MCF 10A (cell line): ENCODE measurements at places on chromosomes 7 and 10. TPM values are rescaled to one million over a fixed set of nuclear protein-coding genes. Genes with fewer than 3 reads are reported as not detected.

The CTTNBP2 gene
- total RNA-seq, result 0.17 and 0.98 TPM in 2 replicates

The ACBD7 gene
- total RNA-seq, result 0.54 and 0.63 TPM in 2 replicates

The ACADSB gene
- total RNA-seq, result 11.9 and 15.7 TPM in 2 replicates

The SPDYE3 gene
- not detected in 2 replicates for total RNA-seq

The PNLIPRP1 gene
- not detected in 2 replicates for total RNA-seq

The ITPRID1 gene
- not detected in 2 replicates for total RNA-seq

DNA sequence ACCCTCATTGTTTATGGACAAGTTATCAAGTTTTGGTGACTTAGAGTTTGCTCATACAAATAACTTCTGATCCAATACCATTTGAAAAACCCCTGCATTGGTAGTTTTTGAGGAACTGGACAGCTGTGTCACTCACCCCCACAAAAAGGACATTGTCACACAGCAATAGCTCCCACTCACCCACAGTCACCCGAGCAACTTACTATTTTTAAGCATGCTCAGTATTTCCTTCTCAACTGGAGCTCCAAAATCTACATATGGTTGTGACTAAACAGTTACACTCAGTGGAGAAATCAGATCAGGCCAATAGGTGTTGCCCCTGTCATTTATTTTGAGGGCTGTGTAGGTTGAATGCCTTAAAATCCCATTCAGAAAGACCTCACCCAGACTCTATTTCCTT, 165.2 kb upstream of the AUTS2 start:
- H3K36me3 ChIP-seq, result no peaks in the 10 kb centered on the region
- H3K4me1 ChIP-seq, result no peaks in the 10 kb centered on the region
- no peak overlapping the region for H3K27ac ChIP-seq
- no peaks in the 10 kb centered on the region for H3K27me3 ChIP-seq
- no peak overlapping the region for H3K4me3 ChIP-seq

- H3K27me3 ChIP-seq, result no peaks in the 10 kb centered on the region
- peaks cover 47% of the 10 kb centered on the region for H3K4me1 ChIP-seq
- H3K27ac ChIP-seq, result no peak overlapping the region
- H3K36me3 ChIP-seq, result peaks cover 3% of the 10 kb centered on the region
- DNase-seq, result no peak
Measured at GRCh38 chr10:35456153-35456720, 119.9 kb downstream of the CCNY start.

DNA sequence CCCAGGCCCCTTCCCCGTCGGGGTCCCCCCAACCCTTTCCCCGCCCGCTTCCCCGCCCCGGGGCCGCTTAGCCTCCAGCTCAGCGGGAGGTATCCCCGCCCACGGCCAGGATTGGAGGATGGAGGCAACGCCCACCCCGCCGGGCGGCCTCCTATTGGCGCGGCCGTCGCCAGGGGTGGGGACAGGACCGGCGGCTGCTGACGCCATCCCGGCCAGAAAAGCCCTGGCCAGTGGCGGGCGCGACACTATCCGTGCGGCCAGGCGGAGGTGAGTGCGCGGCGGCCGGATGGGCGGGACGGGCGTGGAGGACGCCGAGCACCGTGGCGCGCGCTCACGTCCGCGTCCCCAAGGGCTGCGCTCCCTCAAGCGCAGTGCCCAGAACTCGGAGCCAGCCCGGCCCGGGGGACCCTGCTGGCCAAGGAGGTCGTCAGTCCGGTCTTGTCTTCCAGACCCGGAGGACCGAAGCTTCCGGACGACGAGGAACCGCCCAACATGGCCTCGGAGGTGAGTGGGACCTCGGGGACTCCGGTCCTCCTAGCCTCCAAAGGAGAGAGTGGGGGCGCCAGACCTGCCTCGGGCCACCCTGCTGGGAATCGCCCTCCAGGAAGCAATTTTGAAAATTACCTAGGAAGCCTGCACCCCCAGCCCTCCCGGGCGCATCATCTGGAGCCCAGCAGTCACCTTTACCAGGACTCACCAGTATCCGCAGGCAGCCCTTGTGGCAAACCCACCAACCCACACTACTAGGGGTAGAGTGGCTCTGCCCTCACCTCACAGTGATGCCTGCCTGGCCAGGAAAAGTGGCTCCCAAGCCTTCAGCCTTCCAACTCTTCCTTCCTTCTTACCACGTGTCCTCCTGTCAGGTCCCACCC, at the start of gene ASL:
TSS of gene ASL (plus strand) at position 230 of the 872 bp plus-strand sequence. CDS start at position 493, 263 bp downstream.
- peak within 1 kb of the TSS; percentile 84 for H3K4me3 ChIP-seq
- H3K4me1 ChIP-seq, result no peaks in the 10 kb centered on the region
- DNase-seq, result peak; percentile 93
- H3K27me3 ChIP-seq, result no peaks in the 10 kb centered on the region
- peaks cover 13% of the 10 kb centered on the region for H3K36me3 ChIP-seq

DNA sequence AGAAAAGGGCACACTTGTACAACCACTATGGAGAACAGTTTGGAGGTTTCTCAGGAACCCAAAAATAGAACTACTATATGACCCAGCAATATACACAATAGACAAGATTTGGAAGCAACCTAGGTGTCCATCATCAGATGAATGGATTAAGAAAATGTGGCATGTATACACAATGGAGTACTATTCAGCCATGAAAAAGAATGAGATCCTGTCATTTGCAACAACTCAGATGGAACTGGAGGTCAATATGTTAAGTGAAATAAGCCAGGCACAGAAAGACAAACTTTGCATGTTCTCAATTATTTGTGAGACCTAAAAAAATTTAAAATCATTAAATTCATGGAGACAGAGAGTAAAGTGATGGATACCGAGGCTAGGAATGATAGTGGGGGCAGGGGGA, 118.8 kb downstream of the ZNF467 start:
- no peak for DNase-seq
- no peak overlapping the region for H3K27ac ChIP-seq
- H3K4me1 ChIP-seq, result no peaks in the 10 kb centered on the region

- peak overlapping the region; percentile 96 for H3K27ac ChIP-seq
- no peaks in the 10 kb centered on the region for H3K36me3 ChIP-seq
- DNase-seq, result peak; percentile 85
- no peaks in the 10 kb centered on the region for H3K27me3 ChIP-seq
- no peak overlapping the region for H3K4me3 ChIP-seq
- peaks cover 17% of the 10 kb centered on the region for H3K4me1 ChIP-seq
Measured at GRCh38 chr10:88820748-88821401, 18.3 kb downstream of the LIPM start.

DNA sequence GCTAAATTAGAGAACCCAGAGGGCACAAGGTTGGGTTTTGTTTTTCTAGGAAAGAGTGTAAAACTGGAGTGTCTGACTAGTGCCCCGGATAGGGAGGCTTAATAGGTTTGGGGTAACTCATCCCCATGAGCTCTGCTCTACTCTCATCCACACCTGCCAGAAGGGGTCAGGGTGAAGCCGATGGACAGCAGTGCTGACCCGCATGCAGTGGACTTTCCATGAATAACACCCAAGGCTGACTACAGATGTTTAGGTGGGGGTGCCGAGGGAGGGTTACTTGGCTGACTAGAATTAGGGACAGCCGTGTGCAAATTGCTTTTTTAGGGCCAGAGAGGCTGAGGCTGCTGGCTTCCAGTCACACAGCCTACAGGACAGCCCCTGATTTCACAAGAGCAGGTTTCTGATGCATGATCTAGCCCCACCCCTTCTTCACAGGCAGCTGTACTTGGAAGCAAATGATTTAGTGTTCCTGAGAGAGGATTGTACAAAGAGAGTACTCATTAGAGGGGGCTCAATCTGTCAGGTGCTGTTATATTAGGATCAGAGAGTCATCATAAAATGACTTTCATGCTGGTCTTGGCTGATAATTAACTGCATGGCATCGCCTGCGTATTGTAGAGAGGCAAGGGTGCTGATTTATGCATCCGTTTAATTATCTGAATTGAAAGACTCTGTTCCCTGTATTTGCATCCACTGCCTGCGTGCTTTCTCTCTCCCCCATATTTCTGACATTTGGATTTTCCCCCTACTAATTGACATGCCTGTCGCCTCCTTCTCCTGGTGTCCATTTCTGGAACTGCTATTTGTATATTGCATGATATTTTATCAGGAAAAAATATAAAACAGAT, 9.5 kb downstream of the INHBA start:
- peak; percentile 64 for DNase-seq
- H3K27ac ChIP-seq, result no peak overlapping the region
- H3K4me1 ChIP-seq, result peaks cover 36% of the 10 kb centered on the region
- H3K36me3 ChIP-seq, result peaks cover 6% of the 10 kb centered on the region

DNA sequence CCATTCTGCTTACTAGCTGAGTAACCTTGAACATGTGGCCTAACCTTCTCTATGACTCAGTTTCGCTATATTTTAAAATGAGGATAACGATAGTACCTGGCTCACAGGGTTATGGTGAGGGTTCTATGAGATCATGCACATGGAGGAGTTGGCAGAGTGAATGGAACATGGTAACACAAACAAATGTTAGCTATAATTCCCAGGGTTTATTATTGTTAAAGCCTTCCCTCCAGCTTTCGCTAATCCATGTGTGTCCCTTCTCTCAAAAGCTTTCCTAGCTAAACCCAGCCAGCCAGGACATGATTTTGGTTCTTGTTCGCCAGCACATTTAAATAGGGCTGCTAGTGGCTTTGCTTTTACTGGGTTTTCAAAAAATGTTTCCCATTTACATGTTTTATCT, 361.0 kb upstream of the NFE2L3 start:
- peaks cover 4% of the 10 kb centered on the region for H3K4me1 ChIP-seq
- H3K27me3 ChIP-seq, result peaks cover 41% of the 10 kb centered on the region
- H3K36me3 ChIP-seq, result no peaks in the 10 kb centered on the region

GRCh38 chr10:113859261-113859660, 4.8 kb downstream of the NHLRC2 start:
- H3K4me1 ChIP-seq, result peaks cover 11% of the 10 kb centered on the region
- H3K36me3 ChIP-seq, result peaks cover 42% of the 10 kb centered on the region
- no peak overlapping the region for H3K4me3 ChIP-seq
- H3K27ac ChIP-seq, result no peak overlapping the region

DNA sequence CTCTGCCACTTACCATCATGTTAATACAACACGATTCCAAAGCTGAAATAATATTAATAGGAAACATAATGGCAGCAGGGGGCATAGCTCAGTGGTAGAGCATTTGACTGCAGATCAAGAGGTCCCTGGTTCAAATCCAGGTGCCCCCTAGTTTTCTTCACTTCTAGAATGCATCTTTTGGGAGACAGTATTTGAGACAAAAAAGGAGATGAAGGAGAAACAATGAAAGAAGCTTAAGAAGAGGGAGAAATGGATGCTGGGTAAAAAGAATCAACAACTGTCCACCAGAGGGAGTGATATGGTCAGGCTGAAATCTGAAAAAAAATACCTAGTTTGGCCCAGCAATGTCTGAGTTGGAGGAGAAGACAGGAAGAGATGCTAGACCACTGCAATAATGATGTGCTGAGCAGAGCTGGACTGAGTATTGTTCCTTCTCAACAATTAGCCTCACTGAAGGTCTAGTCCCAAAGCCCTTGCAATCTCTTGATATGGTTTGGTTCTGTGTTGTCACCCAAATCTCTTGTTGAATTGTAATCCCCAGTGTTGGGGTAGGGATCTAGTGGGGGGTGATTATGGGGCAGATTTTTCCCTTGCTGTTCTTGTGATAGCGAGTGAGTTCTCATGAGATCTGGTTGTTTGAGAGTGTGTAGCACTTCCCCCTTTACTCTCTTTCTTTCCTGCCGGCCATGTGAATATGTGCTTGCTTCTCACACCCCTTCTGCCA, 48.3 kb downstream of the ZNF783 start:
- peak; percentile 65 for DNase-seq
- no peaks in the 10 kb centered on the region for H3K4me1 ChIP-seq
- H3K36me3 ChIP-seq, result peaks cover 6% of the 10 kb centered on the region
- H3K27ac ChIP-seq, result no peak overlapping the region

DNA sequence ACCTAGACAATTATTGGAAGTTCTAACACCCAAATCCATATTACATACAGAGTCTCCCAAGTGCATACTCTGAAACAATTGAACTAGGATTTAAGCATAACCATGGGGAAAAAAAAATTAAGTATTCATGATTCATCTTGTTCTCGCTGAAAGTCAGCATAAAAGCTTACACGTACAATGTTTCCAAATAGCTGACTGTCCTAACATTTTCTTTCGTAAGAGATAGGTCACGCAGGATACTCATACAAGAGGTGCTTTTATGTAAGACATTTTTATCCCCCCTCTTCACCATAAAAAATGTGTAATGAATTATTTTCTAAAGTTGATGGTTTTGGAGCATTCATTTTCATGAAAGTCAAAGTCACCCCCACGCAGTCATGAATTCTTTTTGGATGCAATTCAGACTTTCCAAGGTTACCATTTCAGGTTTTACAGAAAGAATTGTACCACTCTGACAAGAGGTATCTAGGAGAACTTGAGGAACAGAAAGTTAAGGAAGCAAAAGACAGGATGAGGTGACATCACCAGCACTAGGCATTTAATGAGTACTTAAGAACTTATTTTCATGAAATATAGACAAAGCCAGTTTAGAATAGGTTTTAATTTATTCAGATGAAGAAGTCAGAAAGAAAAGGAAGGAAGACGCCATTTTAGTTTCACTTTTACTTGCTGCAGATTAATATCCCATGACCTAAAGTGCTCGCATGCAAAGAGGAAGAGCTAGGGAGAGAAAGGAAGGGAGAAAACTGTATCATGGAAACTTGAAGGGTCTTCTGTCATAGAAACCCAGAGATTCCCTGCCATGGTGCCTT, 55.8 kb downstream of the TMEM26 start:
- DNase-seq, result peak; percentile 64
- peak overlapping the region; percentile 58 for H3K4me3 ChIP-seq
- H3K4me1 ChIP-seq, result peaks cover 8% of the 10 kb centered on the region
- peak overlapping the region; percentile 73 for H3K27ac ChIP-seq
